ENCODE measurements at places on chromosomes 1 and 21. TPM values are rescaled to one million over a fixed set of nuclear protein-coding genes. Genes with fewer than 3 reads are reported as not detected.

DNA sequence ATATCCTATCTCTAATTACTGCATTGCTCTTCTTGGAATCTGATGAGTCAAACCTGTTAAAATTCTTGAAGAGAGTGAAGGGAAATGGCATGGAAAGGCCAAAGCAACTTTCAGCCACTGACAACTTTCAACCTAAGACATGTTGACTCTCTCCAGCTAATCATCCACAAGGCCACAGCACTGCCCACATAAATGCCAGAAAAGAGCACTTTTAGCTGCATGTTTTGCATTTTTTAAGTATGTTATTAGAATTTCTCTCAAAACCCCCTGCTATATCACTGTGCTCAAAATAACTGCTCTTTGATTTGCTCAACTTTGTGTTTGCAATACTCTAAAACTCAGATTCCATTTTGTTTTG is 352.5 kb downstream of the ADGRL2 start:
- peaks cover 15% of the 10 kb centered on the region for H3K4me1 ChIP-seq
- no peaks in the 10 kb centered on the region for H3K36me3 ChIP-seq

DNA sequence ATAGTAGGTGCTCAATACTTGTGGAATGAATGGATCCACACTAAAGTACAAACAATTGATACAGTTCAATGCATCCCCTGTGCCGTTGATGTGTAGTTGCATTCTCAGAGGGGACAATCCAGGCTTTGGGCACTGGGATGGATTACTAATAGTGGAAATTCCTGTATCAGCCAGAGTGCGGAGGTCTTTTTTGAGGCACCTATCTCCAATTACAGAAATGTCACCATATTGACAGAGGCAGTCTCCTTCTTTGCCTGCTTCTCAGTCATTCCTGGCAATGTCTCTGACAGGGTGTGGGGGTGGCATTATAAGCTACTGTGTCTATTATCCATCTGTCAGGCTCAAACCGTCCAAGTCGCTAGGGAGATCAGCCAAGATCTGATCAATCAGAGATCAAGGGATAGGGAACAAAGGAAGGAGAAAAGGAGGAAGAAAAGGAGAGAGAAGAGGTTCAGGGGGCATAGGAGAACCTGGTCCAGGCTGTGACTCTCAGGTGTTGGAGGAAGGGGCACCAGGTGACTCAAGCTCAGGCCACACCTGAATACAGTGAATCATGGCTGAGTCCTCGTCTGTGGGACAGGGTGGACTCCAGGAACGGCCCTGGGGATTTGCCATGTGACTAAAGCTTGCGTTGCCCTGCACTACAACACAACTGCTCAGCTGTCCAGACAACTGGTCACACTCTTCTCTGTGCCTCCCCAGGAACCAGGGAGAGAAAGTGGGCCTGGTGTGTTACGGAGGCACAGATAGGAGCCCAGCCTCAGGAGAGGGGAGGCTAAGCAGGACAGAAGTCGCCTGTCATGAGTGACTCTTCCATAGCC is 3.4 kb upstream of the LAMB3 start:
- no peak overlapping the region for H3K4me3 ChIP-seq
- H3K36me3 ChIP-seq = no peaks in the 10 kb centered on the region
- peaks cover 43% of the 10 kb centered on the region for H3K4me1 ChIP-seq
- H3K27me3 ChIP-seq = no peaks in the 10 kb centered on the region
- H3K27ac ChIP-seq = peak overlapping the region; percentile 93
- DNase-seq = no peak

RGS8 gene
- total RNA-seq = 0.05 TPM

- peaks cover 66% of the 10 kb centered on the region for H3K4me1 ChIP-seq
- peak overlapping the region; percentile 86 for H3K27ac ChIP-seq
- no peaks in the 10 kb centered on the region for H3K36me3 ChIP-seq
These were observed 14.9 kb upstream of the HMGCS2 start for GRCh38 chr1:119783354-119784185.

C8B gene
- 0.26 TPM for total RNA-seq

GRCh38 chr1:67446893-67447292 is 16.7 kb upstream of the SERBP1 start:
- no peak overlapping the region for H3K27ac ChIP-seq
- H3K36me3 ChIP-seq = no peaks in the 10 kb centered on the region
- peaks cover 11% of the 10 kb centered on the region for H3K4me1 ChIP-seq
- no peak for DNase-seq
